ENCODE measurements at places on chromosomes 2 and 18.

DNA sequence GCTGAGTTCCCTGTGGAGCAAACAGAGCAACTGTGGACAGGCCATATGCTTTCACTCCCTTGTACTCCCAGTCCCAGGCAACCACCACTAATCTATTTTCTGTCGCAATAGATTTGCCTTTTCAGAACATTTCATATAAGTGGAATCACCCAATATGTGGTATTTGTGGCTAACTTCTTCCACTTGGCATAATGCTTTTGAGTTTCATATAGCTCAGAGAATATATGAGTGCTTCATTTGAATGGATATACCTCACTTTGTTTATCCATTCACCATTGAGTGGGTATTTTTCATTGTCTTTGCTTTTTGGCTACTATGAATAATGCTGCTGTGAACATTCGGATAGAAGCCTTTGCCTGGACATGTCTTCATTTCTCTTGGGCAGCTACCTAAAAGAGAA lies 151.9 kb downstream of the CERS6 start:
- DNase-seq, result no peak

GRCh38 chr2:113283704-113284284 lies 5.1 kb upstream of the PAX8 start:
- DNase-seq, result no peak

GRCh38 chr2:137369106-137369505 lies 595.2 kb upstream of the HNMT start:
- DNase-seq, result no peak

- no peak for DNase-seq
Observed at GRCh38 chr2:196262606-196263005, 91.2 kb upstream of the STK17B start.

DNA sequence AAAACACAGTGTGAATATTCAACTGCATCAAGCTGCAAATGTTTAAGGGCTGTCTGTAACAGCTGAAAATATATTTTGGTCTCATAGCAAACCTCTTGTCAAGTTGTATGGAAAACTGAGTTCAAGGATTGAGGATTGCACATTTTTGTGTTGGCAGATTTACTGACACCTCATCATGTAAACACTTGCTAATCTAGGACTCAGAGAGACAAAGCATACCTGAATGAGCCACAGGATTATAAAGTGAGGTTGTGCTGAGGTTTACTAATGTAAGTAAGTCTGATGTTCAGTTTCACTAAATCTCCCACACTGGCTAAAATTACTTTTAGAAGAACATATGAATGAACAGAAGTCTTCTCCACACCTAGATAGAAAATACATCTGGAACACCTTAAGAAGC lies 1993.1 kb upstream of the CELF4 start:
- DNase-seq, result no peak

- no peak for DNase-seq
Observed at GRCh38 chr2:12032398-12032797, 286.0 kb downstream of the LPIN1 start.

DNA sequence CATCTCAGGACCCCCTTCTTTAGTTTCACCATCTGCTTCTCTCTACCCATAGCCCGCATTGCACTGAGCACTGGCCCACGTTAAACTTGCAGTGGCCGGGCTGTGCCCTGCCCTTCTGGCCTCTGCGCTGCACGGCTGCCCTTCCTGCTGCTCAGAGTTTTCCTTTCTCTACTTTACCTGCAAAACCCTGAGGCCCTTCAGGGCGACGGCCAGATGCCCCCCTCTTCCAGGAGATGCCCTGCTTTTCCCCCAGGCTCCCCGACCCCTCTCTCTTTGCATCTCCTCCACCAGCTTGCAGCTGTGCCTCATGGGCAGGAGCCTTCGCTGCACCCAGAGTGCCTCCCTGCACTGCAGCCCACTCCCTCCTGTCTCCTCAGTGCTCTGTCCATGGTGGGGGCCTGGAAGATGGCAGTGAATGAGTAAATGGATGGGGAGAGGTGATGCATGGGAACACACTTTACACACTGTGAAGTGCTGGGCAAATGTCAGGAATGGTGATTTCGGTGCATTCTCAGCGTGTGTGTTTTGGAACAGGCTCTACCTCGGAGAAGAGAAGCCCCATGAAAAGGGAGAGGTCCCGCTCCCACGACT lies 53.8 kb downstream of the NTSR2 start:
- no peak for DNase-seq

- DNase-seq, result no peak
Observed at GRCh38 chr18:1653873-1654272, 749.2 kb downstream of the ADCYAP1 start.

- peak; percentile 50 for DNase-seq
Observed at GRCh38 chr2:8636041-8636491, 45.8 kb upstream of the ID2 start.

GRCh38 chr2:217643789-217644301 lies 358.9 kb downstream of the TNS1 start:
- DNase-seq, result peak; percentile 60

DNA sequence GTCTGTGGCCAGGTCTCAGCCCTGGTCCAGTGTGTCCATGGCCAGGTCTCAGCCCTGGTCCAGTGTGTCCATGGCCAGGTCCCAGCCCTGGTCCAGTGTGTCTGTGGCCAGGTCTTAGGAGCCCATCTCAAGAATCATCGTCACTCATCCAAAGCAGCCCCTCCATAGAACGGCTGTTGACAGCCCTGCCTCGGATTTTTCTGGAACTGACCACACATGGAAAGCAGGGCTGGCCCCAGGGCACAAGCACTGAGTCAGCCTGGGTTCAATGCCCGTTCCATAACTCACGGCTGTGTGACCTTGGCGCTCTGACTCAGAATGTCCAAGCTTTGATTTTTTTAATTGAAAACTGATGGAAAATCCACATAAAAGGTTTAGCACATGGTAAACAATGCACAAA lies 59.9 kb upstream of the SNTG2 start:
- DNase-seq, result no peak

- DNase-seq, result no peak
Observed at GRCh38 chr2:96134421-96134820, 3.9 kb downstream of the ASTL start.

- DNase-seq, result no peak
Observed at GRCh38 chr2:168583710-168584521, 127.8 kb downstream of the CERS6 start.

DNA sequence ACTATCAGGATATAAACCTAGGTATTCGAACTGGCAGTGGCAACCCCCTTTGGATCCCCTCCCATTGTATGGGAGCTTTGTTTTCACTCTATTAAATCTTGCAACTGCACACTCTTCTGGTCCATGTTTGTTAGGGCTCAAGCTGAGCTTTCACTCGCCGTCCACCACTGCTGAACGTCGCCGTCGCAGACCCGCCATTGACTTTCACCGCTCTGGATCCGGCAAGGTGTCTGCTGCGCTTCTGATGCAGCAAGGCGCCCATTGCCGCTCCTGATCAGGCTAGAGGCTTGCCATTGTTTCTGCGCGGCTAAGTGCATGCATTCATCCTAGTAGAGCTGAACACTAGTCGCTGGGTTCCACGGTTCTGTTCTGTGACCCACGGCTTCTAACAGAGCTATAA lies 69.1 kb downstream of the LCLAT1 start:
- no peak for DNase-seq

DNA sequence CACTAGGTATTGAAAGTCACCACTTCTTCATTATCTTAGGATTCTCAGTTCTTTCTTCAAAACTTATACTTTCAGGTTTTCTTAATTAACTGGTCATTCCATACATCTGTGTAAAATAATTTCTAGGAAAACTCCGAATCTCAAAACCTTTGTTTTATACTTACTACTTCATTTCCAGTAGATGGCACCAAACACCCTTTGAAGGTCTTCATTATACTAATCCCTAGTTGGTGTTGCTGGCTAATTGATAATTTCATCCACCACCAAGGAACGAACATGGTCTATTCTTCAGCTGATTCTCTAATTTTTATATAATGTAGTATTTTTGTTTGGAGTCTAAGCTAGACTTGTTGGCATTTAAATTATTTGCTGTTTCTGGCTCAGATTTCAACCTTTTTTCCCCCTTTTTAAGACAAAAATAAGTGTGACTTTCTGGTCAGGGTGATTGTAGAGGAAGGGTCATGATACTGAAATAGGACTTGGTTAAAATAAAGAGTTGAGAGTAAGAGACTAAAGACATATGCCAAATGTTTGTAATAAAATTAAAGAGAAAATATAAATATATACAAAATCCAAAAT lies 2.8 kb upstream of the MXD1 start:
- peak; percentile 32 for DNase-seq

- no peak for DNase-seq
Observed at GRCh38 chr2:165161510-165161909, 42.3 kb downstream of the SCN3A start.

DNA sequence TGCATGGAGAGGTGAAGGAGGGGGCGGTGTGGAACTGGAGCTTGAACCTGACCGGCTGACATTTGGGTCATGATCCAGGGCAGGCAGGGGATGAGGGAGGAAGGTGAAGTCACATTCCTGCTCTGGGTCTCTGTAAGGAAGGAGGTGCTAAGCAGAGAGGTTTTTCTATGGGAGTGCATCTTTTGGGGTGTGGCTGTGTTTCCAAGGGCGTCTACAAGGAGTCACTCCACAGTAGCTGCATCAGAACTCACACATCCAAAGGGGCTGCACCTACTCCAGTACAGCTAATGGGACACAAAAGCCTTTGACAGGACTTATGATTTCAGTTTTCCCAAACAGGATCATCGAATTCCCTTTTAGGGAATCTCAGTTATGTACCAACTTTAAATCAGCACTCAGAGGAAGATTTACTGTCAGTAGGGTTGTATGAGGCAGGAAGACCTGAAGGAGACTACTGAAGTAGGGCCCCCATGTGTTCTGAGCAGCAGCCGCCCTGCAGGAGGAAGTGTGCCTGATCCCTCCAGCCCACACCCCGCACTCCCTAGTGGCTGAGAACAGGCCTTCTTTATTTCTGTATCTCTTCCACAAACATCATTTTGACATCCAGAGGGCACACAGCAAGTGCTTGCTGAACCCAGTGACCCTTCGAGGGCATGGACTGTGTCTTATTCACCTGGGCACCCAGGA lies 137.2 kb downstream of the CELF4 start:
- DNase-seq, result no peak

- no peak for DNase-seq
Observed at GRCh38 chr2:11568436-11568835, 34.6 kb downstream of the GREB1 start.

- no peak for DNase-seq
Observed at GRCh38 chr2:28539118-28539541, 43.3 kb downstream of the PLB1 start.

- DNase-seq, result no peak
Observed at GRCh38 chr18:56026509-56026908, 438.5 kb upstream of the TCF4 start.

- DNase-seq, result no peak
Observed at GRCh38 chr2:6202756-6203155, 510.6 kb downstream of the SOX11 start.

GRCh38 chr2:20604951-20605381 lies 45.9 kb downstream of the HS1BP3 start:
- no peak for DNase-seq

GRCh38 chr2:118530976-118531375 lies 316.5 kb downstream of the EN1 start:
- no peak for DNase-seq

DNA sequence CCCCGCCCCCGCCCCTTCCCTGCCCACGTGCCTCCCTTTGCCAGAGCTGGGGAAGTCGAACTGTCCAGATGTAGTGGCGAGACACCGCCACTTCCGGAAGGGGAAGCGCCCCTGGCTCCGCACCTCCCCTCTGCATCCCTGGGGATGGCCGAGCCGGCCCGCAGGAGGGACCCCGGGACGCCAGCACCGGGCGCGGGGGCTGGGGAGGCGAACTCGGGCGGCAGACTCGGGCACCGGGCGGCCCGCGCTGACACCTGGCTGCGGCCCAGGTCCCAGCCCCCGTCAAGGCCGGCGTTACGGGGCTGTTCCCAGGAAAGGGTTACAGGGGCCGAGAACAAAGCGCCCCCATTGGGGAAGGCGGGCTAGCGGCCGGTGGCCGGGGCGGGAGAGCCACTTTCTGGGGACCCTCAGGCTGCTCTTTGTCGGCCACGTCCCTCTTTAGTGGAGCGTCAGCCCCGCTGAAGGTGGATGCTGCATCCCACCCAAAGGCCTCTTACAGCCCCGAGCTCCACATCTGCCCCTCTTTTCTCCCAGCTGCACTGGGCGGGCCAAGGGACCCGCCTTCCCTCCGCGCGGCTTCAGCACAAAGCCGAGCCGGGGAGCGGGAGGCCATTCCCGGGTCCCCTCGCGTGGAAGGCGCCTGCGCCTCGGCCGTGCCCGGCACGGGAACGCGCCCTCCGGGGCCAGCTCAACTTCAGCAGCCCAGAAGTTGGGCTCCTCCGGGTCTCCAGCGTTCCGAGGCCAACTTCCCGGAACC lies 1.3 kb downstream of the SDC1 start:
- peak; percentile 88 for DNase-seq

DNA sequence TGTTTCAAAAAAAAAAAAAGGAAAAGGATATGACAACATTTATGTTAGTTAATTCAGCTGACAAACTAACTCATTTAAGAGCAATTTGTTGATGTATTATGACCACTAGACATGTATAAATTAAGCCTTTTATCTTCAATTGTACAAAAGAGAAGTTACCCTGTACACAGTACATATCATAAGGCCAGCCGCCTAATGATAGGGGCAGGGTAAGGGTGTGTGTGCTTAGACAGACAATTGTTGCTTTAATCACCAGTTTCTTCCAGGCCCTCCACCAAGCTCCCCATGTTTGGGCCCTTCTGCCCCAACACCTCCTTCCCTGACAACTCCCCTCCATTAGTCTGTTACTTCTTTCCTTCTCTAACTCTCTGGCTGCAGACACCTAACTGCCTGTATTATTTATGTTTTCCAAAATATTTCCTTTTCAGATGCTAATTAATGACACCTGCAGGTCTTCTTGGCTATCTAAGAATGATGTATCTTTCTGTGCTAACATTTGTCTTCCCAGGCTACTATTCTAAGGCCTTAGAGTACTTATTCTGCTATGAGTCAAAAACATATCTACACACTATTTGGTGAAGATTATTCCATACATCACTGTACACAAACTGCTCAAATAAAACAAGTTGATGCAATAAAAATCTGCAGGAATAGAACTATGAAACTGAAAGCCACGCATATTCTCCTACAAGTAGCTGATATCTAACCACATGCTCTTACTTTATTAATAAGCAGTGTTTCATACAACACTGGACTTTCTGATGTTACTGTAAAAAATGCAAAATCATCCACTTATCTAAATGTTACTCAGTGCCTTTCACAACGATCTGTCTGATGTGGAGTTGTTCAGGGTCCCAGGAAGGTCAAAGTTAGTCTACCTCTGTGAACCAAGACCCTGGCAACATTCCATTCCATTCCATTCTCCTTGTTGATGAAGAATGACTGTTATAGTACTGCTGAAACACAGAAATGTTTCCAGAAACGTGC lies 26.4 kb downstream of the TMEM131 start:
- DNase-seq, result no peak

GRCh38 chr2:239804161-239805042 lies 220.7 kb downstream of the NDUFA10 start:
- DNase-seq, result no peak

All from retina (tissue), 1 donor.